ENCODE measurements at places on chromosomes 1 and 21.

DNA sequence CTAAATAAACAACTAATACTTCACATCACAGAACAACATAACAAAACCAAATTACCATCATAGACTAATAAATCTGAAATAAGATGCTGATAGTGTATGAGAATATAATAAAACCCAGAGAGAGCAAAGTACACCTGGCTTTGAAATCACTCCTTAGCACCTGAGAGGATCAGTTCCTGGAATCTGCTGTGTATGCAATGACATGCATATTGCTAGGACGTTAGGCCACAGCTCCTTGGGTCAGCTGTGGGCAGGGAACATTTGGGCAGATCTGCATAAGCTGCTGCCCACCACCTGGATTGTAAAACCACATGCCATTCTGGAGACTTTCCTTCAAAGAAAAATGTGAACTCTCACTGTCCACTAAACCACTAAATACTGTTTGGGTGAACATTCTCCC is 81.1 kb downstream of the NR5A2 start:
- no peak for DNase-seq

GRCh38 chr21:33985117-33986050 is 69.8 kb upstream of the ATP5PO start:
- DNase-seq, result no peak

GRCh38 chr1:28193701-28194161 is 17.2 kb upstream of the PTAFR start:
- no peak for DNase-seq

- DNase-seq, result peak; percentile 26
These were observed 6.2 kb downstream of the NECTIN4 start for GRCh38 chr1:161082996-161083747.

DNA sequence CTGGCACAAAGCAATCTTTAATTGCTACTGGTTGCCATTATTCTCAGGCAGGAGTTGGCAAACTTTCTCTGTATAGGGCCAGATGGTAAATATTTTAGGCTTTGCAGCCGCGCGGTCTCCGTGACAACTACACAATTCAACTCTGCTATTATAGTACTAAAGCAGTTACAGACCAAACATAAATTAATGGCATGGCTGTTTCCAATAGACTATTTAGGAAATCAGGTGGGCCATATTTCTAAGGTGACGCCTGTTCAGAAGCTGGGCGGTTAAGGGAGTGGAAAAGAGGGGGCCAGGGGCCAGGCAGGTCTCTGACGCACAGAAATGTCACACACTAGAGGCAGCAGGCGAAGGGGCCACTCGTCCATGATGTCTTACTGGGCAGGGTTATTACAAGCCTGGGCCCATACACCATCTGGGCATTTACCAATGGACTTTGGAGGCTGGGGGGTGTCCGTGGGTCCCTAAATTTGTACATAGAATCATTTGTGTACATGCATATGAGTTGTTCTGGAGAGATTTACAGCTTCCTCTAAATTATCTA is 80.1 kb downstream of the STUM start:
- no peak for DNase-seq

DNA sequence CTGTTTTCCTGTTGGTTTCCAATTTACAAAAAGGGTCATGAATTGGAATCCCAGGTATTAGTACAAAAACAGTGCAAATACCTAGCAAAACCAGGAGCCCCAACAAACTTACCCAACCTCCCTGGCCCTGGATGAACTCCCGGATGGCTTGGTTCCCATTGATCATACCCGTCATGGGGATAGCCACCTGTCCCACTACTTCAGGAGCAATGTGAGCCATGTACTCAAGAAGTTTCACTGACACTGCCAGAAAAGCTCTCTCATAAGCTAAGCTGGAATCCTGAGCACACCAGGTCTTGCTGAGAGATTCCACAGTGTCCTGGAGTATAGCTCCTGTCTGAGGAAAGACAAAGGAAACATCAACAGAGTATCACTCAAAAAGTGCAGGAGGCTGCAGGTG is 5.7 kb downstream of the BCL2L15 start:
- no peak for DNase-seq

DNA sequence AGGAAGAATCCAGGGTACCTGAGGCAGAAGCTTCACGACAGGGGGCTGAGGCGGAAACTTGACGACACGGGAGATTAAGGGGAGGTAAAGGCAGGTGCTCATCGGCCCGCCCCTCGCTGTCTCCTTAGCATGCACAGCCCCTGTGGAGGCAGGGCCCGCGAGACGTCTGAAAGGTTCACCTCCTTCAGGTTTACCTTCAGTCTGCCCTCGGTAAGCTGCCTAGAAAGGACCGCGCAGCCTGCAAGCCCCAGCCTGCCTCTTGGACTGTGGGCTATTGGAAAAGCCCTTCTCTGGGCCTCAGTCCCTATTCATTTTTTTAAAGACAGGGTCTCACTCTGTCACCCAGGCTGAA is 28.5 kb downstream of the KNCN start:
- no peak for DNase-seq

DNA sequence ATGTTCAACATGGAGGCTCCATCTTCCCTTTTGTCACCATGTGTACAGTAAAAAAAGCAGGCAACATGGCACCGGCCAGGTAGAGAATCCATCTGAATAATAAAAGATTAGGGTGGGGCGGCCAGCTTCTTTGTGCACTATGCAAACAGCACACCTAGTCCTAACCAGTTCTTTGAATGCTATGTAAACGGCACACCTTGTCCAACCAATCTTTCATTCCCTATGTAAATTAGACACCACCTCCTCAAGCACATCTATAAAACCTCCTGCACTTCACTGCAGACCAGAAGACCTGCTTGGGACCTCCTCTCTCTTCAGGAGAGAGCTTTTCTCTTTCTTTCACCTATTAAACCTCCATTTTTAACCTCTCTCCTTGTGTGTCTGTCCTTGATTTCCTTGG is 28.2 kb downstream of the TFB2M start:
- no peak for DNase-seq

GRCh38 chr1:205456868-205457745 is 1.3 kb upstream of the BLACAT1 start:
- no peak for DNase-seq

DNA sequence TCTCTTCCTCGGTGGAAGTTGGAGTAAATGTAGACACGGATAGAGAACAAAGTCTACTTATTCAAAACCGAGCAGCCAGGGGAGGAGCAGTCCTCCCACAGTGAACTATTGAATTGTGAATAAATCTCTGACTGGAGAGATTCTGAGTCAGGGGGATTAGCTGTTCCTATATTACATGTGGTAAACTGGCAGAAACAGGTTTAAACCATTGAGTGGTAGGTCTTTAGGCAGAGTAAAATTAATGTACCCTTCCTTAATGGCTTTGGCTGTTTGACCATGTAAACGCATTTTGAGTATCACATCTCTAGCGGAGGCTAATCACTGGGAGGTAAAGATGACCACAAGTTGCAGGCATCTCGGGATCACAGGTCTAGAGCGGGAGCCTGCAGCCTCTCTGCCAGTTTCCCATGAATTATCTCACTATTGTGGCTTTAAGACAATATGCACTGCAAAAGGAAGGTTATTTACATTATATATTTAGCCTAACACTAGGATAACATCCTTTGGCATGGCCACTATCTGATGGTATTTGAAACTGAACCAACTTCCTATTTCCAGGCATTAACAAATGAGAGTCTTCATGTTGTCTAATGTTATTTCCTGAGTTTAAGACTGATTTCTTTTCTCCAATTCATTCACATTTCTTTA is 7.9 kb upstream of the DISC1 start:
- no peak for DNase-seq

DNA sequence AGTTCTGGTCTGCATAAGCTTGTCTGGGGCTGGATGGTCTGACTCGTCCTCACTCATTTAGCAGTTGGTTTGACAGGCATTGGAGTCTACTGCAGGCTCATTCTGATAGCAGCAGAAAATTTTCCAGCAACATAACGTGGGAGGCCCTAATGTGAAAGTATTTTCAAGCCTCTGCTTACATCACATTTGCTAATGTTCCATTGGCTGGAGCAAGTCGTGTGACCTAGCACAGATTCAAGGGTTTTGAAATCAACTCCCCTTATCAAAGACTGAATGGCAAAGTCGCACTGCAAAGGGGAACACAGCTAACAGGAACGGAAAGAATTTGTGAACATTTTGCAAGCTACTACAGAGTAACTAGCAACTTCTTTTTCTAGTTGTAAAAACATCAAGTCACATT is 2.3 kb upstream of the USH2A start:
- no peak for DNase-seq

DNA sequence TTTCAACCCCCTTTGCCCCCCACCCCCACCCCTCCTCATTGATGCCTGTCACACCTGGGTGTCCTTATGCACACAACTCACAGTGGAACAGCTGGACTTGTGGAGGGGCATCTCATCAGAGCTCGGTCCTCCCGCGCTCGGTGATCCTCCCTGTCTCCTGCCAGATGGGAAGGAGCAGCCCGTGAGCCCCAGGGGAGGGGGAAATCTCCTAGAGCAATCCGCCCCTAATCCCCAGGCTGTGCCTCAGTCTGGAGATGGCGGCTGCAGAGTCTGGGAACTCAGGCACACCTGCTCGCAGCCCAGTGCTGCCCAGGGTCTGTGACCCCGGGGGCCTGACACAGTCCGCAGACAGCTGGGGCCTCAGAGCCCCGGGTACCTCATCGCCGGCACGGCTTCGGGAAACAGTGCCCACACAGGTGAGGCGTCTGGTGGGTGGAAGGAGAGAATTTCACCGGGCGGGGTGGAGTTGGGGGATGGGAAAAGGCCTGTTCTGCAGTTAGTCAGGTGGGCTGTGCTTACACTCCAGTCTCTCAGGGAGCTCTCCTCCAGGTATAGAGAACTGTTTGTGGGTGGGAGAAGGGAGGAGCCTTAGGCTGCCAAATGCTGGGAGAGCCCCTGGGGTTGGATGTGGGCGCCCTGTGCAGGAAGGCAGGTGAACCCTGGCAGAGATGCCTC is 29.3 kb downstream of the TMCC2 start:
- DNase-seq, result no peak

GRCh38 chr1:221203224-221204054 is 324.2 kb downstream of the HLX start:
- DNase-seq, result peak; percentile 43

- no peak for DNase-seq
These were observed 4.1 kb downstream of the DDOST start for GRCh38 chr1:20657024-20657423.

DNA sequence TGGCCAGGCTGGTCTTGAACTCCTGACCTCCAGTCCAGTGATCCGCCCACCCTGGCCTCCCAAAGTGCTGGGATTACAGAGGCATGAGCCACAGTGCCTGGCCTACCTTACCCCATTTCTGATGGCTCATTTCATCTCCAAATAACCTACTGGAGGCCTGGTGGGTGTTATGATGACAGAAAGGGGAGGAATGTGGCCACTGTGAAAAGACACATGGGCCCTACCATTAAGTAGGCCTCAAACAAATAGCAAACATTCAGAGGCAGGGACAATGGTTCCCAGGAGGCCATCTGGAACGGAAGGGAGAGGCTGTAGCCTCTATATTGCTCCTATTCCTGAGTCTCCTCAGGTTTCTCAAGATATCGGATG is 932 bp upstream of the FCRLA start:
- no peak for DNase-seq

DNA sequence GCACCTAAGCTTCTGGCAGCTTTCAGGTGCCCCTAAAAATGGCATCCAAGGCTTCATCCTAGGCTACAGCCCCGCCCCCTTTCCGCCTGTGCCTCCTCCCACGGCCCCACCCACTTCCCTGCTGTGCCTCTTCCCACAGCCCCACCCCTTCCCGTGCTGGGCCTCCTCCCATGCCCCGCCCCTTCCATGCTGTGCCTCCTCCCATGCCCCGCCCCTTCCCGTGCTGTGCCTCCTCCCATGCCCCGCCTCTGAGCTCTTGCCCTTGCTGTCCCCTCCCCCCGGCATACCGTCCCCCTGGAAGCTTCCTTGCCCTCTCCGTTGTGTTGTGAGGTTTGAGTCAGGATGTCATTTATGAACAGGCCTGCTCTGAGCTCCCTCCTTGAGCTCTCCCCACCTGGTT is 228.5 kb upstream of the AJAP1 start:
- no peak for DNase-seq

DNA sequence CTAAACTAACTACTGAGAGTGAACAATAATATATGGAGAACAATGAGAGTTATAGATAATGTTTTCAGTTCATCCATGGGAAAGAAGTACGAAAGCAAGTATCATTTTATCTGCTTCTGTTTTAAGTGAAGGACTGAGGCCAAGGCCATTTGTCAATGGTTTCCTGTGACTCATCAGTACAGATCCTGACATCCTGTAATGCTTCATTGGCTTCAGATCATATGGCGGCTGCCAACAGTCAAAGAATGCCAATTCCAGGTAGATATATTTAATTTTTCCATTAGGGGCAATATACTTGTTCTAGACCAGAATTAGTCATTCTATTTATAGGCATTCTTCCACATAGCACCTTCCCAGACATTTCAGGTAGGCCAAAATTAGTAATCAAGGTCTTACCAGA is 97.3 kb downstream of the USH2A start:
- no peak for DNase-seq

- no peak for DNase-seq
These were observed 5.0 kb upstream of the SHCBP1L start for GRCh38 chr1:182957902-182958395.

DNA sequence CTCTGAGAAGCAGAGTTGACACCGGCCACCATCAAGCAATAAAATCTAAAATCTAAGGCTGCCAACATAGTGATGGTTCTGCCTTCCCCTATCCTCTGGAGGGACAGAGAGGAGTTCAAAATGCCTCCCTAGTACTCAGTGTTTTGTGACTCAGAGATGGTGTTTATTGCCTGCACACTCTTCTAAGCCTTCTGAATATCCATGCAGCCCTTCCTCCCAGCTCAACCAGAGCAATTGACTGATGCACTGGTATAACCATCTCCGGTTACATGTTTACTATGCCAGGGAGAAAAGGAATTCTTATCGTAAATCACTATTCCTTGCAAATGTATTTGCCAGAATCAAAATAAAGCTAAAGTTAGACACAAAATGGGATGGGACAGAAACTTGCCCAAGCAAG is 132.9 kb upstream of the RAB4A start:
- no peak for DNase-seq

DNA sequence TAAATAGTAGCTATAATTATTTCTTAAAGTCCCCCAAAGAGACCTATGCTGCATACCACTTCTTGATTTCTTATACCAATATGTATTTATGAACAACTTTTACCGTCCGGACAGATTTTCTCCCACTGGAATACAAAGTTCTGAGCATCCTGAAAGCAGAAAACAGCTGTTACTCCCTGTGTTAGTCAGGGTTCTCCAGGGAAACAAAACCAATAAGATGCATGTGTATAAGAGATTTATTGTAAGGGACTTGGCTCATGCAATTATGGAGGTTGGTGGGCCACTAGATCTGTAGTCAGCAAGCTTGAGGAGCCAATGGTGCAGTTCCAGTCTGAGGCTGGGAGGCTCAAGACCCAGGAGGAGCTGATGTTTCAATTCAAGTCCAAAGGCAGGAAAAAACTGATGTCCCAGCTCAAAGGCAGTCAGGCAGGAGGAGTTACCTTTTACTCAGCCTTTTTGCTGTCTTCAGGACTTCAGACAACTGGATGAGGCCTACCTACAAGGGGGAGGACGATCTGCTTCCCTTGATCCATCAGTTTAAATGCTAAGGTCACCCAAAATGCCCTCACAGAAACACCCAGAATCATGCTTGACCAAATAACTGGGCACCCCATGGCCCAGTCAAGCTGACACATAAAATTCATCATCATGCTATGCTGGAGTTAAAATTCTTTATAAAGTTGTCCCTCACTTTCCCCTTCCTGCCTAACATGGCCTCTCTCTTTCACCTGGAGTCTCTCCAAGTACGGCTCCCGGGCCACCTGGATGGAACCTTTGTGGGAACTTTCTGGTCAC is 24.3 kb upstream of the ATF3 start:
- DNase-seq, result no peak

GRCh38 chr1:109391626-109392025 is 6.1 kb downstream of the SORT1 start:
- no peak for DNase-seq

All from CD4-positive, alpha-beta T cell treated with Interleukin-12 subunit alpha and Interleukin-12 subunit beta, for 1 hour (primary cell).